NCI-H2029 (cell line): ENCODE measurements at places on chromosomes 3 and 15.

- no peak for DNase-seq
Observed at GRCh38 chr3:74003734-74004133, 379.0 kb upstream of the PDZRN3 start.

GRCh38 chr3:69558912-69559311, 173.0 kb upstream of the FRMD4B start:
- DNase-seq = peak; percentile 61

DNA sequence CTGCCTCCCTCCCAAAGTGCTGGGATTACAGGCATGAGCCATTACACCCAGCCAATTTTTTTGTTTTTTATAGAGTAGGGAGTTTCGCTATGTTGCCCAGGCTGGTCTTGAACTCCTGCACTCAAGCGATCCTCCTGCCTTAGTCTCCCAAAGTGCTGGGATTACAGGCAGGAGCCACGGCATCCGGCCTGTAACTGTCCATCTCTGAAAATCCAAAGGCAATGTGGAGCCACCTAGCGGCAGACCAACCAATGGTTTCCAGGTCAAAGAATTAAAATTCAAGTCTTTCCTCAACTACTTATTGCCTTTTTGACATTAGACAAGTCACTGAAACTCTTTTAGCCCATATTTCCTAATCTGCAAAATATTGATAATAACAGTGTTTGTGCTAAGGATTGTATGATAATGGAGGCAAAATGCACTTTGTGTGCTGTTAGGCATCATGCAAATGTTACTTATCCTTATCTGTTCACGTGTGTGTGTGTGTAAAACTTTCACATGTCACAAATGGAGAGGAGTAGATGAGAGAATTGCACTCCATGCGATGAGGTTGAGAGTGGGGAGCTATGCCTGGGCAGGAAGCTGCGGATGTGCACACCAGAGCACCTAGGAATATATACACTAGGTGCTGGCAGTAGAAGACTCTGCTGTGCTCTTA, 48.7 kb downstream of the COL8A1 start:
- no peak for DNase-seq

- peak; percentile 16 for DNase-seq
Observed at GRCh38 chr3:134675726-134676256, 25.0 kb upstream of the KY start.

DNA sequence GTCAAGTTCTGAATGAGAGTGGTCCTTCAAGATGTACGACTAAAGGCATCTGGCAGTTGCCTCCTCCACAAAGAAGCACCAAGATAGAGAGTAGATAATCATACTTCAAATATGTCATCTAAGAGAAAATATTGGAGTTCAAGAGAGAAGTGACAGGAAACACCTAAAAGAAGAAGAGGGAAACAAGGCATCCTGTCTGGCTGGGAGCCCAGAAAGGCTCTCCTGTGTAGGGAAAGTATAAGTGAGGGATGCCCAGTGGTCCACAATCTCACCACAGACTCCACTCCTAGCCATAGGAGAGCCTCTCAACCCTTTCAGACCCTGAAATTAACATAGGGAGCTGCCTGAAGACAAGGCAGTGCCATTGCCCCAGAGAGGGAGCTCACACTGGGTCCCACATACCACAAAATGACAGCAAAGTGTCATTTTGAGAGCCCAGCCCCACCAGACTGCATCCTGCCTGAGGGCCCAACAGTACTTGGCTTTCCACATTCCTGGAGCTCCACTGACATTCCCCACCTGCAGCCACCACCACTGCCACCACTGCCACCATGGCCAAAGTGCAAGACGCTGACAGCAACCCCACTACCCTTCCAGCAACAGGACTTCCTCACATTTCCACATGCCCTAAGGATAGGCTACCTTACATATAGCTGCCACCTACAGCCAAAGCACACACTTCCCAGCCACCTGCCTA, 210.6 kb downstream of the ATP8B4 start:
- no peak for DNase-seq

GRCh38 chr15:89673165-89673512, 6.0 kb downstream of the PLIN1 start:
- no peak for DNase-seq

DNA sequence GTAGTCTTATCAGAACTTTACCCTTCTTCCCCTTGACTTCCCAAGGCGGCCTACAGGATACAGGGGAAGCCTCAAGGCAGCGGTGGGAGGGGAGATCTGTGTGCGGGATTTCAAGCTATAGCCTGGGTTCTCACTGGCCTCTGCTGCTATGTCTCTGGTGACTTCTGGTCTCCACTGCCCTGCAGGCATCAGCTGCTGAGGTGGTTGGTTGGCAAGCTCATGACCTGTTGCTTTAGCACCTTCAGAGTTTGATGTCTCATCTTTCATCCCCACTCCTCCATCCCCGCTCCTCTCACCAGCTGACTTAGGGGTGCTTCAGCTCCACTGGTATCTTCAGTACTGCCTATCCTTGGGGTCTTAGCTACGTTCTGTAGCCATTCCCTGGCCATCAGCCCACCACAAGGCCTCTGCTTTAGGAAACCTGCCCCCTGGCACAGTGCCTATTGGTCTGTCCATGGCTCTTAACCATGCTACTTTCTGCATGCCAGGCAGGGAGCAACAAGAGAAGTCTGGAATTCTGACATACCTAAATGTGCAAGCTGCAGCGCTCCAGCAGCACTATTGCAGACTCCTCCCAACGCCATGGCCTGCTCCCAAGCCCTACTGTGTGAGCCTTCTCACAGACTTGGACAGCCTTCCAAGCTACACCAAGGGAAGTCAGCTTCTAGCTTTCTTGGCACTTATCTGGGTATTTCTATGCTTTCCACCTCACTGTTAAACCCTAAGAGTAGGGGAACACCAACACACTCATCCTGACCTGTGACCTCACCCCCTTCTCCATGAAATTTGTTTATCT, 1.8 kb upstream of the YEATS2 start:
- no peak for DNase-seq

DNA sequence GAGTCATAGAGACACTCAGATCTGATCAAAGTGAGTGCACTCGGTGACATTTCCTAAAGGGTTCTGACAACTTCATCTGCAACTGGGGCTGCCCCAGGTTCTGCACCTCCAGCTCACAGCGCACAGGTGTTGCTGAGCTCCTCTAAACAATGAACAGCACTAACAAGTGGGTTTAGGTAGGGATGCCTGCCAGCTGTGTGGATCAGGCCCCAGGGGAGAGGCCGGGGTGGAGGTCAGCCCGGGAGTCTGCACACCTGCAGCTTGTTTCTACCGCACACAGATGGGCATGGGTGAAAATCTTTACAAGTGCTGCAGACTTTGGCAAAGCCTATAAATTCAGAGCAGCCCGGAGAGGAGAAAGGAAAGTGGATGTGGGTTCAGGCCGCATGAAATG, 355 bp downstream of the FBXW12 start:
- DNase-seq = no peak

GRCh38 chr15:77010312-77010686, 15.4 kb downstream of the PSTPIP1 start:
- peak; percentile 13 for DNase-seq

GRCh38 chr15:63974021-63974420, 72.3 kb downstream of the DAPK2 start:
- DNase-seq = no peak

DNA sequence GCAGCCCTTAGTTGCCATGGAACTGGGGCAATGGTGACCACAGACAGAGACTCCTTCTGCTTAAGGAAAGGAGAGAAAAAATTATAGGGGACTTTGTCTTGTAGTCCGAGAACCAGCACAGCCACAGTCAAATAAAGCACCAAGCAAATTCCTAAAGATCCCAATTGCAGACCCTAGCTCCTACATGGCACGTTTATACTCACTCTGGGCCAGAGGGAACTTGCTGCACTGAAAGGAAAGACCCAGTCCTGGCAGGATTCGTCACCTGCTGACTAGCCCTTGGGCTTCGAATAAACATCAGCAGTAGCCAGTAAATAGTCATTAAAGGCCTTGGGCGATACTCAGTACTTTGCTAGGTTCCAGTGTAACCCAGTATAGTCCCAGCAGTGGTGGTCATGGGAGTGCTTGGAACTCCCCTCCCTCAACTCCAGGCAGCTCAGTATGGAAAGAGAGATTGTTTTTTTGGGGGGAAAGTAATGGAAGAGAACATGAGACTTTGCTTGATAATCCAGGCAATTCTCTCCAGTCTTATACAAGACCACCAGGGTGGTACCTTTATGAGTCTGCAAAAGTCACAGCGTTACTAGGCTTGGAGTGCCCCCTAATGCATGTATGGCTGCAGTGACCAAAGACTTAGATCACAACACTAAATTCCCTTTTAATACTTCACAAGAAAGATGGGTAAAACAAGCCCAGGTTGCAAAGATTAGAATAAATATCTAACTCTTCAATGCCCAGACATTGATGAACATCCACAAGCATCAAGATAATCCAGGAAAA, 66.4 kb upstream of the AGTR1 start:
- no peak for DNase-seq

GRCh38 chr15:70505936-70506912, 257.1 kb downstream of the UACA start:
- no peak for DNase-seq

GRCh38 chr3:144058713-144059112, 87.1 kb downstream of the DIPK2A start:
- DNase-seq = no peak

DNA sequence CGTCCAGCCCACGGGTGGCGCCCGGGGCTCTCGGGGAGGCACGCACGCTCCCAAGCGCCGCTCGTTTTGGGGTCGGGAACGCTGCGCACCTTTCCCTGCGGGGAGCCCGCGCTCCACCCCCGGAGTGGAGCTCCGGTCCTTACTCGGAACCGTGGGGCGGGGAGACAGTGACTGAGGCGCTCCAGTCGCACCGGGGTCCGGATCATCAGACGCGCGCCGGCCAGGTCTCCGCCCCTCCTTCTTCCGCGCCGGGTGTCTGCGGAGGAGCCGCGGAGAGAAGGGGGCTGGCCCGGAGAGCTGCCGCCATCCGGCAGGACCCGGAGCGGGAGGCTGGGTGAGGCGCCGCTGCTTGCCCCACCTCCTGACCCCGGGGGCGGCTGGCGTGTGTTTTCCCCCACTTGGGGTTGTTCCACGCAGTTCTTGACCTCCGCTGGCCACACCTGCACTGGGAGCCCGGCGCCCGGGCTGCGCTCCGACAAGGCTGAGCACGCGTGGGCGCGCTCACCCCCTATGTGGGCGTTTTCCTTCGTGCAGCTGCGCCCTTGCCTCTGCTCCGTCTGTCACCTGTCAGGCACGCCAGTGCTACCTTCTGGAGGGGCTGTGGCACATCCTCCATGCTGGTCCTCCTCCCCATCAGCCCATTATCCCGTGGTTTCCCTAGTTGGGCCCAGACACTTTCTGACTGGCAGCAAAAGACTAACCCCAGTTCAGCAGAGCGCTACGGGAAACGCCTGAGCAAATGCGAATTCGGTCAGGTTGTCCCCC, at the start of gene MCF2L2:
Gene MCF2L2, minus strand, starts transcription at position 173 of the 765 bp plus-strand sequence. CDS start 642 bp downstream, outside the sequence.
- peak; percentile 53 for DNase-seq

DNA sequence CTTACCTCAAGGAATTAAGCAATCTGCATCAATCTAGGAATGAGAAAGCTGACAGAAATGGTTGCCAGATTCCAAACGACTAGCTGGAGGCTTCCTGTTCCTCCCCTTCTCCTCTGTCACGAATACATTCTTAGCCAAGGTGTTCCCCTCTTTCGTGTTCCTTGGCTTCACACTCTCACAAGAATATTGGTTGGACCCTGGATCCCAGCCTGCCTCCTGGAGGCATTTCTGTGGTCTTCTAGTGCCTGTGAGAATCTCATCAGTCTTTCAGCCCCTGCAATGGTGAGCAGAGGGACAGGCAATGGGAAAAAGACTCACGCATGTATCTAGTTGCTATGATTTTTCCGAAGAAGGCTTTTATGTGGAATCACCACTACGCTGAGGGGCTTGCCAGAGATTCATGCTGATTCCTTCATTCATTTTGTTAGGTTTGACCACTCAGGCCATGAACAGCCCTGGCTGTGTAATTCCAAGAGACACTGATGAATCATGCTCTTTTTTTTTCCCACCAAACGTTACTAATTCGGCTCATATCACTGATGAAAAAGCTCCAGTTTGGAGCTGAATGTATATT, 1.6 kb upstream of the P3H2 start:
- DNase-seq = no peak

- no peak for DNase-seq
Observed at GRCh38 chr15:67955252-67955651, 98.9 kb upstream of the PIAS1 start.

DNA sequence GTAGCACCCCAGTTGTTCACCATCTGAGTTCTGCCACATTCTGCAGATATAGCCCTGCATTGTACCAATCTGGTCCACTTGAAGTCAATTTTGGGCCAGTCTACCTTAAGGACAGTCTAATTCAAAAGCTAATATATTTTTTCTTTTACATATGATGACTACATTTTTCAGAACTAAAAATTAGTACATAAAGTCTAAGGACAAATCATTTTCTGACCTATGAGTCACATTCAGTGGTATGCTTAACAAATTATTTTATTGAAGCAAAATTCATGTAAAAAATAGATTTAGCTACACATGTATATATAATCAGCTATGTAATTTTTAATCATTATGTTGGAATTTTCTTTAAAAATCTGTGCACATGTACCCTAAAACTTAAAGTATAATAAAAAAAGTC, 52.1 kb upstream of the IL12A start:
- no peak for DNase-seq

DNA sequence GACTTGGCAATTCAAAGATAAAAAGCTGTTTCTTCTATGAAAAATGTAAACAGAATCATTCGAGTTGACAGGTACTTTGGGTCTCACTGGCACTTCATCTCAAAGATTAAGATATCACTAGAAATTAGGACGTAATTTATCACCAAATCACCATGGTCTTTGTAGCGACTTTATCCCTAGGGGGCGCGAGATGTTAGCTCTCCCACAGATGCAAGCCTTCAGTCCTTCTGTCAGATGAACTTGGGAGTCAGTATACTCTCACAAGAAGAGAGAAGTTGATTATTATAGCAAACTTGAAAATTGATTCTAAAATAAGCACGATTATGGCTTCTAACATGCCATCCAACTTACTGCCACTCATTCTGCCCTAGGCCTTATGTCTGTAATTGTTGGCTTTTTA, 150.3 kb downstream of the ALCAM start:
- no peak for DNase-seq

DNA sequence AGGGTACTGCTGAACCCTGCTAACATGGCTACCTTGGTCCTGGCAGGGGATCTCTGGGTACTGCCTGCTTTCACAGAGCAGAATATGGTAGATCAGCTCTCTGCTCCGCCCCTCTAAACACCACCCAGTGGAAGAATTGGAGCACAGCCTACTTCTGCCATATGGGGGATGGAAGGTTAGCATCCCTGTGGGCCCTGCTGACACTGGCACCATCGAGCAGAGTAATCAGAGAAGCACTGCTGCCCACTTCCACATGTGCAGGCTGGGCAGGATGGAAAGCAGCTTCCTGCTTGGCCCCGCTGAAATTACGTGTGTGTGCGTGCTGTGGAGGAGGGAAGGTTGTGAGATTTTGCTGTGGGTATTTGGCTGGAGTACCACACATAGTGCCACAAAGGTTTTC, 24.8 kb downstream of the CCR1 start:
- no peak for DNase-seq

- no peak for DNase-seq
Observed at GRCh38 chr3:191441687-191442086, 19.3 kb upstream of the PYDC2 start.

GRCh38 chr3:58164199-58164879, 46.4 kb downstream of the DNASE1L3 start:
- peak; percentile 67 for DNase-seq
